Right renal pelvis (tissue), 4 donors: ENCODE measurements at places on chromosomes 13 and 19. TPM values are rescaled to one million over a fixed set of nuclear protein-coding genes. Genes with fewer than 3 reads are reported as not detected.

GRCh38 chr13:33776239-33776881, 41.6 kb upstream of the RFC3 start:
- no peak for DNase-seq

- no peak for DNase-seq
Measured at GRCh38 chr19:35318679-35319448, 10.1 kb upstream of the CD22 start.

DNA sequence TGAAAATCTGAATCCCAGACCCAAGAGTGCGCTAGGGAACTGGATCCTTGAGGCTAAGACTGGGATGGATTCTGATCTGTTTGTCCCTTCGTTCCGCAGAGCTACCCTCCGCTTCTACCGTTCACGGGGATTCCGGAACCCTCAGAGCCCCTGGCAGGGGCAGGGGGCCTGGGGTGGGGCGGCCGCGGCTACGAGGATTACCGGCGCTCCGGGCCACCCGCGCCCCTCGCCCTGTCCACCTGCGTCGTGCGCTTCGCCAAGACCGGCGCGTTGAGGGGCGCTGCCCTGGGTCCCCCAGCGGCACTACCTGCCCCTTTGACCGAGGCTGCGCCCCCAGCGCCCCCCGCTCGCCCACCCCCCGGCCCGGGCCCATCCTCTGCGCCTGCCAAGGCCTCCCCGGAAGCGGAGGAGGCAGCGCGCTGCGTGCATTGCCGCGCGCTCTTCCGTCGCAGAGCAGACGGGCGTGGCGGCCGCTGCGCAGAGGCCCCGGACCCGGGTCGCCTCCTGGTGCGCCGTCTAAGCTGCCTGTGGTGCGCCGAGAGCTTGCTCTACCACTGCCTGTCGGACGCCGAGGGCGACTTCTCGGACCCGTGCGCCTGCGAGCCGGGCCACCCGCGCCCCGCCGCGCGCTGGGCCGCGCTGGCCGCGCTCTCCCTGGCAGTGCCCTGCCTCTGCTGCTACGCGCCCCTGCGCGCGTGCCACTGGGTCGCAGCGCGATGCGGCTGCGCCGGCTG, 7.1 kb downstream of the SPRED3 start:
- no peak for DNase-seq

DNA sequence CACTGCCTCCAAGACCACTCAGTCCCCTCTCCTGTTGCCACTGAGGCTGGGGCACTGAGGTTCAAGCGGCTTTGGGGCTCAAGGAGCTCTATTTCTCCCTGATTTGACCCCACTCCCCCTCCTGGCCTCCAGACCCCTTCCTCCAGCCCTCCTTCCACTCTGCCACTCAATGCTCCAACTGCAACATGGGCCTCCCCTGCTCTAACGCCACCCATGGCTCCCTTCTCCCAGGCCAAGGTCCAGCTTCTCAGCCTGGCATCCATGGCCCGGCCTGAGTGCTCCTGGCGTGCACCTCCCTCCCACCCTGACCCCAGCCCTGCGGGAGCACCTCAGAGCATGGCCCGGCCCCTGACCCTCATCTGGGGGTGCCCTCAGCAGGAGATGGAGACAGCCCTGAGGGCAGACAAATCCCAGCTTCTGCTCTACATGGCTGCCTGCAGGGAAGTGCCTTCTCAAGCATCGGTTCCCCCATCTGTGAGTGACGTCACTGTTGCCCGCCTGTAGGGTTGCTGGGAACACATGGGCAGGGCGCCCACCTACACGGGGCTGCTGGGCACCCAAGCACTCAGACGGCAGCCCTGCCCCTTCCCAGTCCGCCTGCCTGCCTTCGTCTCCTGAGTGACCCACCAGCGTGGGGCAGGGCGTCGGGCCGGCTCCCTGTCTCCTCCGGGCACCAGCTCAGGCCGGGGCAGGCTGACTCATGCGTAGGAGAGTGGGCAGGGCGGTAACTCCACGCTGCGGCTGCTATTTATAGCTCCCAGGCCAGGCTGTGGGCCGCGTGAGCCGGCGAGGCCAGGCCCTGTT, 1.6 kb upstream of the DIRAS1 start:
- no peak for DNase-seq

DNA sequence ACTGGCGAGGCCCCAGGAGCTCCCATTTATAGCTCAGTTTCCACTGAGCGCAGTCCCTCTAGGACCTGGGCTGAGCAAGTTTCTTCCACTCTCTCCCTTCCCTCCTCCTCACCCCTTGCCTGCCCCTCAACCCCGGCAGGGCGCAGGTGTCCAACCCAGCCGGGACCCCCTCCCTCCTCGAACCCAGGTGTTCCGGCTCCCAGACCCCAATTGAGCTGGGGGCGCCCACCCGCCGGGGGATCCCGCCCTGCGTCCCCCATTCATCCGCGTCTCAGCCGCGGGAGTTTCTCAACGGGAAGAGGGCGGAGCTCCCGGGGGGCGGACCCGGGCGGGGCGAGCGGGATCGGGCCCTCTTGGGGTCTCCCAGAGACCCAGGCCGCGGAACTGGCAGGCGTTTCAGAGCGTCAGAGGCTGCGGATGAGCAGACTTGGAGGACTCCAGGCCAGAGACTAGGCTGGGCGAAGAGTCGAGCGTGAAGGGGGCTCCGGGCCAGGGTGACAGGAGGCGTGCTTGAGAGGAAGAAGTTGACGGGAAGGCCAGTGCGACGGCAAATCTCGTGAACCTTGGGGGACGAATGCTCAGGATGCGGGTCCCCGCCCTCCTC, at the start of gene KIRREL2:
Gene KIRREL2 (plus strand): TSS at position 366 of the 604 bp plus-strand sequence. CDS start 209 bp downstream, at position 575.
- DNase-seq = no peak

DNA sequence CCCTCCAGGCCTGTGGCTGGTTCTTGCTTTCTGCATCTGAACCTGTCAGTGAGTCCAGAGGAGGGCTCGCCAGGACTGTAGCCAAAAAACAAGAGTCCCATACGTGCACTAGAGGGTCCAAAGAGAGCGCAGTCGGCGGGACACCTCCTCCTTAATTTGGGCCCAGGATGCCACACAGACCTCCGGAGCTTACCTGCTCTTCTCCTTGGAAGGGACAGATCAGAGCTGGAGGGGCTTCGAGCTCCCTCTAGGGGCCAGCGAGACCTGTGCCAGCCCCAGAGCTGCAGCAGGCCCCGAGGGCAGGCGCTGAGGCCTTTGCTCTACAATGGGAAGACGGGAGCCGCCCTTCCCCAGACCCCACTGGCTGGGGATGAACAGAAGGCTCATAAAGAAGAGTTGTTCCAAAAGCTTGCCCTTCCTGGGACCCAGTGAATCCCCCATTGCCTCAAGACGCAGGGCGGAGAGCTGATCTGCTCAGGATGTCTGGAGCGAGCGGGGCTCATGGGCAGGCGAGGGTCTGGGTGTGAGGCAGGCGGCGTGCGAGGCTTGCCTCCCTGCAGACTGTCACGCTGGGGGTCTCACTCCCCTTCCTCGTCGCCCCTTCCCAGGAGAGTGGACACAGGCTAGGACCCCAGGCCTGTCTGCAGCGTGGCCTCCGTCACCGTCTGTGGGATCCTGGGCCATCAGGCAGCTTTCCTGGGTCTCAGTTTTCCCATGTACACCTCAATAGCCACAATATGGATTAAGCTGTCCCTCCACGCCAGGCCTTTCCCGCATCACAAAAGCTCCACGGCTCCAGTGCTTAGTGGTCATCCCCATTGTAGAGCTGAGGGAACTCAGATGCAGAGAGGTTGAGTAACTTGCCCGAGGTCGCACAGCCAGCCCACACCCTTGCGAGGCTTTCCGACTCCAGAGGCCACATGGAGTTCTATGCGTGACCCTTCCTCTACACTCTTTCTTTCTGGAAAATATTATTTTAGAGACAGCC, 46.9 kb upstream of the VSTM2B start:
- peak; percentile 18 for DNase-seq

DNA sequence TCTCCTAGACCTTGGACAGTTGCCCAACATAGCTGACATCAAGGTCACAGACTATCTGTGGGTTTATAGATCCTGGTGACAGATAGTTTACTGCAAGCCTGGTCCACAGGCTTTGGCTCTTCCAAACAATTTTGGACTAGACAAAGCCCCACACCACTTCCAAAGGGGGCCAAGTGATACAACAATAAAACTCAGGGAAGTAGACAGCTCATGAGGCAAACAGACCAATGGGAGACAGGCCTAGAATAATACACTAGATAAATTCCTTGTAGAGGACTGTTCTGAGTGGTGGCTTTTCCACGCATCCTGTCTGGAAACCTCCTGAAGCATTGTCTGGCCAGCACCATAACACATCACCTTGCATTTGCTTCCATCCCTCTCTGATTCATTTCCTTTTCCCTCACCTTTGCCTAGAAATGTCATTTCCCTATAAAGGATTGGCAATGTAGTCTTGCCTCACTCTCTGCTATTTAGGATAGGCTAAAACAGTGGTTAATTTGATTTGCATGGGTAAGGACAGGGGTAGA, 284.2 kb downstream of the POU4F1 start:
- no peak for DNase-seq

- no peak for DNase-seq
Measured at GRCh38 chr13:46536341-46536740, 16.6 kb upstream of the LRCH1 start.

- no peak for DNase-seq
Measured at GRCh38 chr19:55248704-55249103, 10.1 kb downstream of the PPP6R1 start.

GRCh38 chr13:58804832-58805231, 1173.3 kb downstream of the PCDH17 start:
- no peak for DNase-seq

- no peak for DNase-seq
Measured at GRCh38 chr19:42092350-42092749, 16.4 kb downstream of the ZNF574 start.

DNA sequence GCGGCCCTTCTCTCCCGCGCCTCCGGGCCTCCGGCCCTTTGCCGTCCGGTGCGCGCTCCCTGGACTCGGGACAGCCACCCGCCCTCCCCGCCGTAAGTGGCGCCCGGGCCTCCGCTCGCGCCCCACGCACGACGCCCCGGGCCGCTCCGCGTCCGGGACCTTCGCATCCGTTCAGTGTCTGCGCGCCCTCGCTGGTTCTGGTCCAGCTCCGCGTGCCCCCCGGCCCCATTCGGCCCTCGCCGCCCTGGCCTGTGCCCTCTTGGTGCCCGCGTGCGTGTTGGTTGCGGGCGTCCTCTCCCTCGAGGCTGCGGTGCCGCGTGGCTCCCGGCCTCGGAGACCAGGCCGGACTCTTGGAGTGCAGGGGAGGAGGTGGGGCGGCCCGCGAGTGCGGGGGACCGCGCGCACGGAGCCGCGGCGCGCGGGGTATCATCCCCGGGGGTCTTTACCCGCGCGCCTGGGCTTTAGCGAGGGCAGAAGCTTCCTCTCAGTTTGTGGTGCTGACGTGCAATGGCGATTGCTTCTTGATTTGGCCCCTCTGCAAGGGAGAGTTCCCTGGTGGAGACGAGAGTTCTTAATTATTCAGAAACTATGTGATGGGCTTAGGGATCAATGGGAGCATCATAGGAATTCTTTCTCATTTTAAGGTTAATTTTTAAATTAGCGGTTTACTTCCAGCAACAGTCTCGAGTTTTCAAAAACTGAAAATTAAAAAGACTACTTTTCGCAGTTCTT, 757 bp downstream of the WASF3 start:
- no peak for DNase-seq

GRCh38 chr13:113768018-113768905, 9.2 kb downstream of the TMEM255B start:
- DNase-seq = no peak

DNA sequence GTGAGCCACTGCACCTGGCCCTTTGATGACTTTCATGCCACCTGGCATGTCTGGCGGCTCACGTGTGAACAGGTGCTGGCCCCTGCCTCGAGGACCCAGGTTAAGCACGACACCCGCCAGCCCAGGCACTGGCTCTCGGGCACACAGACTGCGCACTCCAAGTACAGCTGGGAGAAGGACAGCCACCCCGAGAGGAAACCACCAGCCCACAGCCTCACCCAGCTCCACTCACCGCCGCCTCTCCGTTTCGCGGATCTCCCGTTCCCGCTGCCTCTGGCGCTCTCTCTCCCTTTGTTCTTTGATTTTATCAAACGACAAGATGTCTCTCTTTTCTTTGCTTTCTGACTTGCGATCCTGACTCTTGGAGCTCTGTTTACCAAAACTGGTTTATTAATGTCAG, 27.4 kb upstream of the TINCR start:
- DNase-seq = no peak

DNA sequence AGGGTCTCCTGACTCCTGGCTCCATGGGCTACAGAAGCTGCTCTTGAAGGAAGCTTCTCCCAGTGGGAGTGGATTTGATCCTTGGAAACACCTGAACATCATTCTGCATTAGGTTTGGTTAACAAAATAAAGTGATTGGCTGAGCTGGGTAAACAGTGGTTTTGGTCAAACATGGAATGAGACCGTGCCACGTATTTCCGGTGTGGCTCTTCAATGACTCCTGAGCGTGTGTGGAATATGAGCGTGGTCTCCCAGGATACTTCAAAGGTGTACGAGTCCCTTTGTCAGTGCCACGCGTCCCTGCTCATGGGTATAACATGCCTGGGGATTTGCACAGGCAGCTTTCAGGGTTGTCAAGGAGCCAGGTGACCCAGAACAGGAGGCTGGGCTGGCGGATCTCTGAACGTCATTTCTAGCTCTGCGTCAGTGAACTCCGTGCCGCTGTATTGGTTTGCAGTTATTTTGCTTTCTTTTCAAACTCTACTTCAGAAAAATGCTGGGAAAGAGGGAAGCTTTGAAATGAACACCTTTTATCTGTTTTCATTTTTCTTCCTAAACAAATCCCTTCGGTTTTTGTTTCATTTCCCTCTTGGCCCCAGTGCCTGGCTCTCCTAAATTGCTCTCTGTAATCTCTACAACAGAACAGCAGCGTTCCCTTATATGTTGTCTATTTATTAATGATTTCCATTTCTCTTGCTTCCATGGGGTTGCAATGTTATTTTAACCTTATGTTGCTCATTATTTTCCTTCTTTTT, 26.3 kb upstream of the GJB6 start:
- DNase-seq = peak; percentile 56

GRCh38 chr19:5934774-5935472, 20.9 kb downstream of the CAPS start:
- no peak for DNase-seq

- DNase-seq = no peak
Measured at GRCh38 chr19:18879579-18880373, 16.2 kb downstream of the CERS1 start.

GRCh38 chr13:82070416-82070815, 1729.5 kb upstream of the SPRY2 start:
- no peak for DNase-seq

GRCh38 chr13:113751491-113751890, 7.5 kb upstream of the TMEM255B start:
- DNase-seq = no peak

- DNase-seq = peak; percentile 62
Measured at GRCh38 chr19:19531951-19532805, 3.5 kb downstream of the YJEFN3 start.

- no peak for DNase-seq
Measured at GRCh38 chr13:73943965-73944233, 190.3 kb downstream of the KLF12 start.

Gene ZSCAN4
- not detected for polyA plus RNA-seq

Gene PSG3
- 0.19 TPM for polyA plus RNA-seq

Gene ZNF677
- polyA plus RNA-seq = 43.2 TPM

Gene FBN3
- 31.4 TPM for polyA plus RNA-seq

Gene C19orf33
- 8.9 TPM for polyA plus RNA-seq

Gene LRRC63
- polyA plus RNA-seq = not detected

Gene PPP1R13L
- polyA plus RNA-seq = 7.3 TPM

Gene PRODH2
- 28.5 TPM for polyA plus RNA-seq

Gene DOCK9
- polyA plus RNA-seq = 70.2 TPM

Gene SLC6A16
- polyA plus RNA-seq = 3.3 TPM

Gene FSTL3
- 22.5 TPM for polyA plus RNA-seq

Gene NLRP8
- polyA plus RNA-seq = not detected
